Smooth muscle cell of the coronary artery (primary cell): ENCODE measurements at places on chromosomes 16 and 17. TPM values are rescaled to one million over a fixed set of nuclear protein-coding genes. Genes with fewer than 3 reads are reported as not detected.

The MTSS2 gene
- 6.7 and 13.0 TPM in 2 replicates for total RNA-seq

The ADORA2B gene
- 16.0 and 108 TPM in 2 replicates for total RNA-seq

The KRTAP3-1 gene
- total RNA-seq, result not detected in 2 replicates

The PMP22 gene
- 24.2 and 260 TPM in 2 replicates for total RNA-seq

The SYNGR3 gene
- 0.94 and 4.9 TPM in 2 replicates for total RNA-seq
